ENCODE measurements at places on chromosomes 2 and 18.

GRCh38 chr18:34976899-34977837 lies 64.0 kb upstream of the MAPRE2 start:
- peak; percentile 49 for DNase-seq

DNA sequence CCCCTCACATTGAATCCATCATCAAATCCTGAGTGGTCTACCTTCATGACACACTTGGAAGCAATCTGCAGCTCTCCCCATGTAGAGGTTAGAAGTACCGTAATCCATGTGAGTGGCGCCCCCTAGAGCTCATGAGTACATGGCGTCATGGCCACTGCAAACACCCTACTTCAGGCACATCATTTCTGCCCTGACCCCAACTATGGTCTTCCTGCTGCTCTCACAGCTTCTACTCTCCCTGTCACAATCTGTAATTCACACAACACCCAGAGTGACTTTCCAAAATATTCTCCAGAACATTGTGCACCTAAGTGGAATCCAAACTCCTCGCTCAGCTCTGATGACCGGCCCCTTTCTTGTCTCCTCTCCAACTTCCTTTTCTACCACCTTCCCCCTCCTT lies 141.9 kb downstream of the ANKRD44 start:
- peak; percentile 82 for DNase-seq

DNA sequence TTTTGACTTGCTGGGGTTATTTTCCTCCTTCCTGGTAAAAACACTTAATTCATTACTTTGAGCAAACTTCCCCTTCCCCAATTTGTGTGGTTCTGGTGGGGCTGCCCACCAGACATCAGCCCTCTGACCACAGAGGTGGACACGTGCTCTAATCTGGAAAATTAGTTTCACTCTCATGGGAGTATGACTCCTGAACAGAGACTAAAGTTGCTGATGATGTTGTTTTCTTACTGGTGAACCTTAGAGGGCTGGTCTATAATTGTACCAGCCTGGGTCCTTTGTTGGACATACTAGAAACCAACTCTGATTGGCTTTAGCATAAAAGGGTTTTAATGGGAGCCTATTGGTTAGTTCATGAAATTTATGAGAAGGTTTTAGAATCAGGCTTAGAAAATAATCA lies 54.1 kb upstream of the ACYP2 start:
- no peak for DNase-seq

DNA sequence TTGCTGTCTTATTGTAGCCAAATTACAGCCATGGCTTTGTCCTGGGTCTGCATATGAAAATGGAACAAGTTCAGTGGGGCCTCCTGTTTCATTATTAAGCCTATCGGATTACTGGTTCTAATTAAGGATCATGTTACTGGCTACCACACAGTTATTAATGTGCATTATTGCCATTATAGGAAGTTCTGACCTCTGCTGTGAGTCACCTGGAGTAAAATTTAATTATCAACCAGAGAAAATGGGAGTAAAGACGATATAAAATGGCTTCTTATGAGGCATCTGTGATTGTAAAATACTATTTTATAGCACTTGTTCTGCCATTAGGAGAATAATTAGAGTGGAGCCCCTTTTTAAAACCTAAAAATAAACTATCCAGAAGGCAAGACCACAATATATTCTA lies 143.3 kb upstream of the ITGB6 start:
- DNase-seq: no peak

DNA sequence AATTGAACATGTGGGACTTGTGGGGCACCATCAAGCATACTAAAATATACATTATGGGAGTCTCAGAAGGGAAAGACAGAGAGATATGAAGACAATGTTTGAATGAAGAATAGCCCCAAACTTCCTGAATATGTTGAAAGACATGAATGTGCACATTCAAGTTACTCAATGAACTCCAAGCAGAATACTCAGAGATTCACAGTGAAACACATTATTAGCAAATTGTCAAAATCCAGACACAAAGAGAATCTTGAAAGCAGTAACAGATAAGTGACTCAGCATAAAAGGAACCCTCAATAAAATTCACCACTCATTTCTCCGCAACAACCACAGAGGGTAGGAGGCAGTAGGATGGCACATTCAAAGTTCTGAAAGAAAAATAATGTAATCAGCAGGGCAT lies 8.8 kb downstream of the C2orf92 start:
- no peak for DNase-seq

- no peak for DNase-seq
Observed at GRCh38 chr2:195318440-195319111, 338.4 kb upstream of the SLC39A10 start.

DNA sequence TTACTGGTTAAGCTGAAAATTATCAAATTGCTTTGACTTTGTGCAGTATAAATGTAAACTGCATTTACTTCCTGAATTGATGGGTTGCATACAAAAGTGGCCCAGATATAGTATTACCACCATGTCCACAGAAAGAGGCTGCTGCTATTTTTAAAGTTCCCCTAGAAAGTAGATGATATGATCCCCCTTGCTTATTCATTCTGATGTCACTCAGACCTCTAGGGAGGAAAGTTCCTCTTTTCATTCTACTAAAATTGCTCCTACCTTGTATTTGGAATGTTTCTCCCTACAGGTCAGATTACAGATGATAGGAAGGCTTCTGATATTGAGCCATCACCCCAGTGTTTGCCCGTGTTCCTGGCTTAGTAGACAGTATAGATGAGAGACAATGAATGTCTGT lies 247.6 kb upstream of the TNP1 start:
- DNase-seq: no peak

DNA sequence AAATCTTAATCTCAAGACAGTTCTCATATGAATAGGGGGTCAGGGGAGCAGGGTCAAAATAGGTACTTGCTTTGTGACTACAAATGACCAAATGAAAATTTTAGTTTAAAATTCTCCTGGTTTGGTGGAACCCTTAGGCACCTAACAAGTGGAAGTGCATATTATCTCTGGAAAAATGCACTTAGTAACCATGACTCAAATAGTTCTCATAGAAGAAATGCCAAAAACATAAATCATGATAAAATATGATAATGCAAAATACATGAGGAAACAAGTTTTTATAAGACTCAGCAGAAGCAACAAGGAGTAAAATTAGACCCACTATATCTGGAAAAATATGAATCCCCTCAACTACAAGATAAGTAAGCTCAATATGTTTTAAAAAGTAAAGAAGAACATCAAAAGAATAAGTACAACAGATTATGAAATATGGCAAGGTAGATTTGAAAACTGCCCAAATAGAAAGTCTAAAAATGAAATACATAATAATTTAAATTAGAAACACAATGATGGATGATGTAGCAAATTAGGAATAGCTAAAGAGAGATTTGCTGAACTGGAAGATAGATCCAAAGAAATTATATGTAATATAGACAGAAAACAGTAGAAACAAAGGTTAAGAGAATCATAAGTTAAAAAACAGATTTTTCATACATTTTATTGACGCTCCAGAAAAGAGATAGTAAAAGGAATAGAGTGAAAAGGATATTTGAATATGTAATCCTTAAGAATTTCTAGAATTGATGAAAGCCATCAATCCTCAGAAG lies 308.3 kb downstream of the SETBP1 start:
- no peak for DNase-seq

DNA sequence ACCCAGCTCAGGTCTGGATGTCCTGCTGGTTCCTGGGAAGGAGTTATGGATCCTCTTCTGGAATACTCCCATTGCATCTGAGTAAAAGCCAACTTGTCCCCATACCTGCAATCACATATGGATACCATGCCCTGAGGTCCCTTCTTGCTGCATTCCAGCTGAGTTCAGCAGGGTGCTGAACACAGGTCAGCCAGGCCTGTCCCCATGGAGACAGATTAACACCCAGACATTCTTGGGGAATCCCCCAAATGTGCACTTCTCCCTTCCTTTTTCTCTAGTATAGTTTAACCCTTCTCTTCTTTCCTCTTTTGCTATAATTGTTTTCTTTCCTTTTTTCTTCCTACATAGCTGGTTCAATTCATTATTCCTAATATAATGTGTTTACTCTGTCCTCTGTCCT lies 799.6 kb upstream of the HS6ST1 start:
- no peak for DNase-seq

GRCh38 chr18:24935896-24936295 lies 416.1 kb downstream of the ZNF521 start:
- DNase-seq: no peak

DNA sequence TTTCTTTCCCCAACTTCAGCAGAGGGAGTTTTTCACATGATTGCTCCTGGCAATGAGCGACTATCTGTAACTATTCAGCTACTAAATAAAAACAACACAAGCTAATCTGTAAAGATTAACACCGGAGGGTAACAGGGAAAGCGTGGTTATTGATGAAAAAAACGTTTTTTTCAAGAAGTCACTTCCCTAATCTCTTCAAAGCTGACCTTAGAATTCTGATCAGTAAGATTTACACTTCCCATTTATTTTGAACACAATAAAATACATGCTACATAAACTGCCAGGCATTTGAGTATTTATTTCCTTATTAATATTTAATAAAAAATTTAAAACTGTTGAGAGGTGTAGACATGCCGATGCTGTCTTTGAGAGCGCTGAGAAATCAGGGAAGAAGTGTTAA lies 207.4 kb upstream of the HDAC4 start:
- no peak for DNase-seq

DNA sequence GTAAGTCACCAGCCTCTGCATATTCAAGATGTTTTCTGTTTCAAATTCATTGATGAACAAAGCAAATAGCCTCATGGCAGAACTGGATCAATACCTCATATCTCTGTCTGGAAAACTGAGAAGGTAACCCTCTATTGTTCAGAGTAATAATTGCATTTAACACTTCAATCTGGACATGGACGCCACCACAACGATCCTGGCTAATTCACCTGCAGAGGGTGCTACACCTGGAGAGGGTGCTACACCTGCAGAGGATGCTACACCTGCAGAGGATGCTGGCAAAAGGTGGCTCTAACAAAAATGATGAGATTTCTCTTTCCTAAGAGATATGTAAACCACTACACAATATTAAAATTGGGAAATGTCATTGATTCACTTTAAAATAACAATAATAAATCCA lies 183.1 kb upstream of the HNRNPA3 start:
- DNase-seq: no peak

DNA sequence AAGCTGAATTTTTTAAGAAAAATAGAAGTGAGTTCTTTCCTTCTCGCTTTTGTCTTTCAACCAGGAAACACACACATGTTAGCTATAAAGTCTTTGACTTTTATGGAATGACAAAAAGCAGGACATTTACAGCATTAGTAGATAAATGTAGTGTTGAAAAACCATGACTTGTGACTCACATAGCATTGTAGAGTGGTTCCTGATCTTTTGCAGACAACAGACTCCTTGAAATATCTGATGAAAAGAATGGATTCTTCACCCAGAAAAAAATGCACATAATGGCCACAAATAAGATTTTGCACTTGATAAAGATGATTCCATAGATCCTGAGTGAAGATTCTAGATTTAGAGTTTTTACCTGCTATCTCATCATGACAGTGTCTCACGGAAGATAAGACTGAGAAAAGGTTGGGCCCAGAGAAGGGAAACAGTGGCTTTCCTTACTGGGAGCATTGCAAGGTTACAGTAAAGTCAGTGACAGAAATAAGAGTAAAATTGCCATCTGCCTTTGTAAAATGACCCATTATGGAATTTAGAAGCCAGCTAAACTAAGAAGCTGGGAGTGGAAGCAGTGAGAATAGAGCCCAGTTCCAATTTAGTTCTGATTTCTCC lies 14.0 kb downstream of the SMARCAL1 start:
- no peak for DNase-seq

DNA sequence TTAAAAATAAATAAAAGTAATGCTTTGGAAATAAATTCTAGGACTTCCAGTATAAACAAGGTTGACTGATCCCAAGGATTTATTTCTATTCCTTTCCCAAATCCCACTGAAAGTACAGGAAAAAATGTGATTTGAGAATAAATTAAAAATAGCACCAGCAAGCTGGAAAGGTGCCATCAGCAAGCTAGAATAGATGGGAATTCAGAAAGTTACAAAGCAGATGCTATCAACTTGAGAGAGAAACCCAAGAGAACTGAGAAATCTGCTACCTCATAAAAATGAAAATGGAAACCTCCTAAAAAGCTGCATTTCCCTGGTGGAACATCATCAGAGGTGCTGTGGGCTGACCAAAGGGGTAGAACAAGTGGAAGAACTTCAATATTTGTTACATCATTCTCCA lies 148.6 kb upstream of the KCNJ3 start:
- no peak for DNase-seq

- DNase-seq: no peak
Observed at GRCh38 chr2:109675666-109676345, 61.6 kb downstream of the SOWAHC start.

GRCh38 chr18:79553696-79554095 lies 125.9 kb upstream of the CTDP1 start:
- no peak for DNase-seq

DNA sequence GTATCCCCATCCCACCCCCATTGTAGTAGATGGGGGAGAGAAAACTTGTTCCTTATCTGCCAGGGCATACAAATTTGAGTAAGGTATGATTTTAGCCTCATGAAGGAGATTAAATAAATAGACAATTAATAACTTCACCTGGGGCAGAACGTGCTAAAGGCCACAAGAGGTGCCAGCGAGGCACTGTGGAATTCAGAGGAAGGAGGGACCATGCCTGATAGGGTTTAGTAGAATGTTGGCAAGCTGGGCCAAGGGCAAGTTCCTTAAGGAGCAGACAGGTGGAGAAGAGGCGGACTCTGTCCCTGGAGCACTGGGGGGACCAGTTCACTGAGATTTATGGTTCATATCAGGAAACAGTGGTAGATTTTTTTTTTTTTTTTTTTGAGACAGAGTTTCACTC lies 22.5 kb downstream of the STAMBP start:
- no peak for DNase-seq

GRCh38 chr2:42047488-42048298 lies at the start of gene PKDCC:
PKDCC (plus strand) TSS chr2:42048021; CDS start chr2:42048200, 179 bp downstream.
- DNase-seq: no peak

GRCh38 chr2:238894950-238895298 lies 47.0 kb downstream of the TWIST2 start:
- DNase-seq: no peak

- no peak for DNase-seq
Observed at GRCh38 chr2:189709501-189710221, 35.2 kb downstream of the ANKAR start.

DNA sequence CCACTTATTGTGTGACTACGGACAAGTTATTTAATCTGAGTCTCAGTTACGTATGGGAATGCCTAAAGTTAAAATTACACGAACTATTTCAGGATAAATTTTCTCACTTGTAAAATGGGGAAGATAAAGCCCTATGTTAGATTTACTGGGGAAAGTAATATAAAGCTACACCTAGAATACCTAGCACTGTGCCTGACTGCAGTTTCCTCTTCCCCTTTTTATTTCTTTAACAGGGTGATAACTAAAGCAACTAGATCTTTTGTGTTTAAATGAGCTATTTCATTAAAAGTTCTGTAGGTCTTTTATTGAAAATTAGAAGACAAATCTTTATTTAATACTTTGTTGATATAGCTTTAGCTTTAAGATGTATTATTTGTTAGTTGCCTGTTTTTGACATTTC lies 5.0 kb downstream of the B3GNT2 start:
- no peak for DNase-seq

DNA sequence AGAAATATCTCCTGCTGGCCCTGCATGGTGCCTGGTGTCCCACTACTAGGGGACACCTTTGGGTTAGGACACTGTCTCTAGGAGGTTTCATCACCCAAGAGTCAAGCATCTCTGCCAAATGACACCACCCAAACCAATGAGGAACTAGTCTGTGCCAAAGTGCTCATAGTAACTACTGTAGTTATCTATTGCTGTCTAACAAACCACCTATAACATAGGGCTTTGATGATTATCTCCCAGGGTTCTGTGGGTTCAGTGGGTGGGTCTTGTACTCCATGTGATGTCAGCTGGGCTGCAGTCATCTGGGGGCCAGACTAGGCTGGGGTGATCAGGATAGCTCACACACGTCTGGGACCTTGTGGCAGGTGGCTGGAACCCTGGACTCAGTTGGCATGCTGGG lies 59.8 kb downstream of the EPAS1 start:
- DNase-seq: no peak
